M059J (cell line): ENCODE measurements at places on chromosomes 5 and 9. TPM values are rescaled to one million over a fixed set of nuclear protein-coding genes. Genes with fewer than 3 reads are reported as not detected.

GRCh38 chr9:33155393-33155792 lies 11.7 kb downstream of the B4GALT1 start:
- DNase-seq: peak; percentile 86

- DNase-seq: peak; percentile 43
Observed at GRCh38 chr5:862367-863243, 11.8 kb upstream of the ZDHHC11 start.

DNA sequence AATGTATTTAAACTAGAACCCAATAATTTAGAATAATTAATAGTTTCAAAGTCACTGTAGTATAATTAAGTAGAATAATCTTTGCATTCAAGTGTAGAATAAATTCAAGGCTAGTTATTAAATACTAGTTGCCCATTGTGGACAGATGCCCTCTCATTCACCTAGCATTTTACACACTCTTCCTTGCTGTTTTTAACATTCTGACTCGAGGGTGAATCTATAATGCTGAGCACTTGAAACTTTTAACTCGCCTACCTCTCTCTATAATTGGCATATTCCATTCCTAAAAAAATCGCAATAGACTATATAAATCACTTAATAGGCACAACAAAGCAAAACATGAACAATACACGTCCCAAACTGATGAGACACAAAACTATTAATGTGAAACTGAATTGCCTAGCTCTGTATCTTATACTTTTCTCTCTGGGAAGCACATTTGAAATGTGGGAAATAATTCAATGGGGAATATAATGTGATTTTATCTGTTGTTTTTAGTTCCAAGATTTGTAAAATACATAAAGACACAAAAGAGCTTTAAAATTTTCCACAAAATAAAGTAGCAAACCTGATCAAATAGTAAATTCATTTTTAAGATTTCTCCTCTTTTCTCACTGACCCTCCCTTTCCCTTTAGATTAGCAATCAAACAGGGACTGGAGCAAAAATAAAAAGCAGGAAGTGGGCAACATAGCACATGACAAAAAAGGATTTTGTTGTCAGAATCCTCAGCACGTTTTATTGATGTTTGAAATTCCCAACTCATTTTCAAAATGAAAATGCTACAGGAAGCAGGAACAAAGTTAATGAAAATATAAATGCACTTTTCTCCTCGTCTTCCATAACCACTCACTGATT lies 295.6 kb downstream of the PDE4D start:
- no peak for DNase-seq

- DNase-seq: no peak
Observed at GRCh38 chr5:39058178-39058921, 15.8 kb downstream of the RICTOR start.

GRCh38 chr9:79824265-79824664 lies 252.5 kb downstream of the TLE4 start:
- no peak for DNase-seq

- no peak for DNase-seq
Observed at GRCh38 chr9:38000735-38001134, 68.3 kb downstream of the SHB start.

DNA sequence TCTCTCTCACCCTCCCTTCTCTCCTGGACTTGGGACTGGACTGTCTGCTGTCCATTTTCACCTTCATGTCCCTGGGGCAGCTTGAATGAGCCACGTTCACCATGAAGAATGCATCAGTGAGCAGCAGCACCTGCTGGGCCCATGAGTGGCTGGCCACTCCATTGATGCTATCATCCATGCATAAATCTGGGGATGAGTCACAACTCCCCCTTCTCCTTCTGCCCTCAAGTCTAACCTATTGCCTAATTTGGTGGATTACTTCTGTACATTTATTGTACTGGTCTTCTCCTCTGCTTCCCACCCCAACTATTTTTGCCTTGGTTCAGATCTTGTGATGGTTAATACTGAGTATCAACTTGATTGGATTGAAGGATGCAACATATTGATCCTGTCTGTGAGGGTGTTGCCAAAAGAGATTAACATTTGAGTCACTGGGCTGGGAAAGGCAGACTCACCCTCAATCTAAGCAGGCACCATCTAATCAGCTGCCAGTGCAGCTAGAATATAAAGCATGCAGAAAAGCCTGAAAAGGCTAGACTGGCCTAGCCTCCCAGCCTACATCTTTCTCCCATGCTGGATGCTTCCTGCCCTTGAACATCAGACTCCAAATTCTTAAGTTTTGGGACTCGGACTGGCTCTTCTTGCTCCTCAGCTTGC lies 46.7 kb downstream of the GDNF start:
- peak; percentile 94 for DNase-seq

SEMA5A gene
- total RNA-seq: 10.5 and 18.6 TPM in 2 replicates

CCNB1 gene
- 320 and 352 TPM in 2 replicates for total RNA-seq

EIF4E1B gene
- total RNA-seq: not detected in 2 replicates

POU5F2 gene
- total RNA-seq: 0.02 TPM in 1 of 2 replicates, not detected in the other
